ENCODE measurements at places on chromosomes 11 and 22.

DNA sequence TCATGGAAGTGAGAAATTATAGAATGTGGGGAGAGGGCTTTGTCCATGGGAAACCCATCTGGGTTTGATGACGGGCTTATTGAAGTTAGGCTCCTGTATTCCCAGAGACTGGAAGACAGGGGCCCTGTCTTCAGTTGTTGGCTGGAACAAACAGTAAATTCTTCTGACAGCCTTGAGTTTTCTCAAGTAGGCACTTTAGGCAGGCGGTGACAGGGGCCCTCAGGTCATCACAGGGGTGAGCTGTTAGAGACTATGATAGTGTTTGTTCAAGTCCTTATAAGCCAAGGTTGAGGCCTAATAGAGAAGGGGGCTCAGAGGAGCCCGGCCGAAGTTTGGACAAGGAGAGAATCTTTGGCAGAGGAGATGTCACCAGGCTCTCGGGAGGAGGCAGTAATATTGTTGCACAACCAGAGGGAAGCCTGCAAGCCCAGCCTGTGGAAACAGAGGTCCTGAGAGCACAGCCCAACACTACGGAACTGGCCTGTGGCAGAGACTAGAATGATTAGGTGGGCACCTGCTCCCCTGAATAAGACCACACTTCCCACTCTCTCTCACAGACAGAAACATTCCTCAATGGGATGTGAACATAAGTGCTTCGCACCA lies 20.2 kb upstream of the IL17RA start:
- DNase-seq: no peak

DNA sequence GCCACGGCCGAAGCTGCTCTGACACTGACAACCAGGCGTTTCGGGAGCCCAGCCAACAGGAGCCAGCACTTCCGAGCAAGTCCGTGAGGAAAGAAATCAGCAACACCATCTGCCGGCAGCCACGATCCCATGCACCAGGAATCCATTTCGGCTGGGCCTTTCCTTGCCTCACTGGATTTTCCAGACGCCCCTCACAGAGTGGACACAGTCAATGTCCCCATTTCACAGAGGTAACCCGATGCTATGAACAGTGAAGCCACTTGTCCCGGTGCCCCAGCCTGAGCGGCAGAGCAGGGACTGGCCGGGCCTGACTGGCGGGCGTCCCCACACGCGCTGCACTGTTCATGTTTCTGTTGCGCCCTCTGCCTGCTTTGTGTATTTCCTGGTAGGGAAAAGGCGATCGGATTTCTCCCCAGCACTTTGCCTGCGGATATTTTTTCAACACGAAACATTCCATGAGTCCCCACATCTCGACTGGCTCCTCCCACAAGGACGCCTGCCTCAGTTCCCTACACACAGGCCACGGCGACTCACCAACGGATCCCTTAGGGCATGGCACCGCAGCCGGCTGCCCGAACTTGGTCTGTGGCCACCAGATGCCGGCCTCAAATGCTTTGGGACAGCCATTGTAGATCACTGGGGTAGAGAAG lies 55.3 kb downstream of the TRMU start:
- no peak for DNase-seq

GRCh38 chr11:71339396-71339881 lies 87.1 kb upstream of the SHANK2 start:
- no peak for DNase-seq

- no peak for DNase-seq
These were observed 17.2 kb downstream of the DLAT start for GRCh38 chr11:112042161-112042960.

DNA sequence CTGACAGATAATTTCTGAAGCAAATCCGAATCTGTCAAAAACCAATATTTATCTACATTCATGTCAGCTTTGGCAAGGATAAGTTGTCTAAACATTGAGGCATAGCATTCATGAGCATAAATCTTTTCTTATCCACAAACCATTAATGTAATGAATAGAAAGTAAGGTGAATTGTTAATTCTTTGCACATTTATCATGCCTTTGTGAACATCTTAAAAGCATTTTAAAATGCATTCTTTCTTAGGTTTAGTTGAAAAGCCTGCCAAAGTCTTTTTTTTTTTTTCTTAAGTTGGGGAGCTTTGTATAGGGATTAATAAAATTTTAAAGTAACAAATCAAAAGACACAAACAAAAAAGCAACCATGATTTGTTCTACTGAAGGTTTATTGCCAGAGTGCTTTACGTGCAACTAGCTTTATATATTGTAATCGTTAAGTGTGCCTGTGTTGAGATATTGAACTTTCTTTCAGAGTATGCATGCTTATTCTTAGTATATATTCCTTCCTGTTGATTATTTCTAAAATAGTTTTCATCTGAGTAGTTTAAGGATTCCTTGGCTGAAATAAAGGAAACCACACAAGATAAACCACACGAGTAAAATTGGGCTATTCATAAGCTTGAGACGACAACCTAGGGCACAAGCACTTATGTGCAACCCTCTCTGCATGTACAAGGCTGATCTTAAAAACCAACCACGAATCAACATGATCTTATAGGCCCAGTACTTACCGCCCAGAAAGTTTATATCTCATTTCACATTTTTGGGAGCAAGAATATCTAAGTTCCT lies 1110.9 kb upstream of the CNTN5 start:
- no peak for DNase-seq

DNA sequence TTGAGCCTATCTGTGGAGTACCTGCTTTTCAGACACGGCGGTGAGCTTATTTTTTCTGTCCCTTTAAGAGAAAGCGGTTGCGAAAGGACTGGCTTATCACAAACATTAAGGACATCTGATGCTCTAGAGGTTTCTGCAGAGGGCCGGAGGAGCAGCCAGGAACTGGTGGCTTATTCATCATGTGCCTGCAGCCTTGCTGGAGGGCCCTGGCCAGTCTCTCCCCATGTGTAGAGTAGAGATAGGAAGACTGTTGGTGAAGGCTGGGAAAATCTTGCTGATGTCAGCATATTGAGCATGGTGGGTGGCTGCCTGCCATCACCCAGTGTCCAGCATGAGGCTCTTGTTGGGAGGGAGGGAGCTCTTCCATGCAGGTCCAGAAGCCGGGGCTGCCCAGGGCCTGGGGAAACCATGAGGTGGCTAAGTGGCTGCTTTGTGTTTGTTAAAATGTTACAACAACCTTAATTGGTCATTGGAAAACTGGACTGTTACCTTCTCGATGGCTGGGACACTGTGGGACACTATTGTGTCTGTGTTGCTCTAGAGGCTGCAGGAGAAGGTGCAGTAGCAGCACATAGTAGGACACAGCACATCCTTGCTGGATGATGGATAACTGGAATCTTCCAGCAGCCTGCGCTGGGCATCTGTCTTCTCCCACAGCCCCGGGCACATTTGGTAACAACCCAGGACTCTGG lies 54.3 kb downstream of the TSPAN18 start:
- DNase-seq: peak; percentile 88

DNA sequence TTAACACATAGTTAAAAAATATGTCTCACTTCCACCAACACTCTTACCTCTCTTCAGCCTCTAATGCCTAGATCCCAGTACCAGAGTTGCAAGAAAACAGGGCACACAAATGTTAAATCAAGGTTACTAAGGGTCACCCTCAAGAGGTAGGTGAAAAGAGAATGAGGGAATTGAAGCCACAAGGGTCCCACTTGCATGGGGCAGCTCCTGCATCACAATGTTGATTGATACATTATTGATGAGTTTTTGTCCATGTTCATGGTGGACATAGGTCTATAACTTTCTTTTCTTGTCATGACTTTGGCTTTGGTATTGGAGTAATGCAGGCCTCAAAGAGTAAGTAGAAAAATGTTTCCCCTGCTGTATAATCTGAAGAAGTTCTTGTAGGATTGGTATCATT lies 46.0 kb upstream of the IGLL5 start:
- DNase-seq: no peak

- no peak for DNase-seq
These were observed 346.2 kb downstream of the TENM4 start for GRCh38 chr11:79094616-79095015.

- no peak for DNase-seq
These were observed 552.9 kb downstream of the NTM start for GRCh38 chr11:131923309-131923708.

DNA sequence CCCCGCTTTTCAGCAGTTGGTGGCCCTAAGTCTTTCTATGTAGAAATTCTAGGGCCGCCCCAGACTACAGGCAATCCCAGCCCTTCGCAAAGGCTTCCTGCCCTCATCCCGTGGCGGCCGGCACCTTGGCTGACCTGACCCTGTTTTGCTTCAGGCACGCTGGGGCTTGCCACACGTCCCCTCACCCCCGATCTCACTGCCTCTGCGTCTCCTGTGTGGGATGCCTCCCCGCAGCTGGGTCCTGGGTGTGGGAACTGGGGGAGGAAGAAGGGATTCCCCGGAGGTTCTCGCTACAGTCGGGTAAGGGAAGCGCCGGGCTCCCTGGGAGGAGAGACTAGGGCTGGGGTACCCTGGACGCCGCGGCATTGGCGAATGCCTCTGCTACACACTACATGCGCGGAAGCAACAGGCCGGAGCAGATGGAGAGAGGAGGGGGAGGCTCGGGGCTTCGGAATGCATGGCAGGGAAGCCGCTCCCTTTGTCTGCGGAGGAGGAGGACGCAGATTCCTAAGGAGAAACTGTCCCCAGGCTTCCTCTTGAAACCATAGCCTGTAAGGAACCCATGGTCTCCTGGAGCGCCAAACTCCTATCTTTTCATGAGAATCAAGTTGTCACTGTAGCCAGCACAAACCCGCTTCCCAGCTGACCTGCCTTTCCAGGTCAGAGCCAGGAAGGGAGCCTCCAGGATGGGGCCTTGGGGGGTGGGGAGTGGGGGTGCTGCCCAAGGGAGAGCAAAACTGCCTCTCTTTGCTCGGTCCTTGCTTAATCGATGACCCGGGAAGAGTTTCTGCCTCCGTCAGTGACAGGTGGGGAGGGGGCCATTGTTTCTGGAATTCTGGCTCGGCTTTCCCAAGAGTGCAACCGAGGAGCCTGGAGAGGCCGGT lies 1.4 kb downstream of the DTX4 start:
- no peak for DNase-seq

DNA sequence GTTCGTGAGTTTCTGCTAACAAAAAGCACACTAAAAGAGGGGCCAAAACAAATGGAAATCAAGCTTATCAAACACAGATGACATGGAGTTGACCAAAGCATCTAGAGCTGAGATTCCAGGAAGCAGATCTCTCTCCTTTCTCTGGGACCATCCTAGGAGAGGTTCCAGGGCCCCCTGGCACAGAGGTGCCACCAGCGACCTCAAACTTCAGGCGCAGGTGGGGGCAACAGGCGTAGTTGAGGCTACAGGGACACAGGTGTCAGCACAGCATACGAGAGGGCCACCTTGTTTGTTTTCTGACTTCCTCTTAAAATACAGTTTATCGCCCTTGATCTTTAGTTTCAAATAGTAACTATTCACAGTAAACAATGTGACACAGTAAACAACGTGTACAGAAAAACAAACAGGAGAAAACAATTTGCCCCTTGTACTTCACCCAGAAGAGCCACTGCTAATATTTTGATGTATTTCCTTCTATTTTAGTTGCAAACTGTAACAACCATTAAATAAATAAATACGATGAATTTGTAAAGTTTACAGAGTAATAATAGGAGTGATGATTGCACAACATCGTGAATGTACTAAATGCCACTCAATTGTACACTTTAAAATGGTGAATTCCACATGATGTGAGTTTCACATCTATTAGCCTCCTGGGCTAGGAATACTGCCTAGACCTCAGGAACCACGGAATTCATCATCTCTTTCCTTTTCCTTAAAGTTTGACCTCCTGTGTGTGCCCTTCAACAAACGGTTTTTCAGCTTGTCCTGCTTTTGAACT lies 52.2 kb downstream of the IGLL5 start:
- DNase-seq: no peak

DNA sequence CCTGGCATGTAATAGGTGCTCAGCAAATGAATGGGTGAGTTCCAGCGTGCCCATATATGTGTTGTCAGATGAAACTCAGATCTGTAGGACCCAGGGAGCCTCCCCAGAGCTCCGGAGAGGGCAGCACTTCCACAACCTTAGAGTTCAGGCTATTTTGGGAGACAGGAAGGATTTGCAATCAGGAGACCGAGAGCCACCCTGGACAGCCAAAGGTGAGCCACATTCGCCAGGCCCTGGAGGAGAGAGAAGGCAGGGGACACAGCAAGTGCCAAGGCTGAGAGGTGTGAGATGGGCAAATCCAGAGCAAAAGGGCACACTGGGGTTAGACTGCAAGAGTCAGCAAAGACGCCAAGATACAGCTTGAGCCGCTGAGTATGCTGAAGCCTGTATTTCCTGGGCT lies 66.4 kb downstream of the CD82 start:
- DNase-seq: no peak

- no peak for DNase-seq
These were observed 112.5 kb upstream of the CD82 start for GRCh38 chr11:44452827-44453572.

GRCh38 chr11:109956124-109956793 lies 136.9 kb upstream of the ZC3H12C start:
- no peak for DNase-seq

DNA sequence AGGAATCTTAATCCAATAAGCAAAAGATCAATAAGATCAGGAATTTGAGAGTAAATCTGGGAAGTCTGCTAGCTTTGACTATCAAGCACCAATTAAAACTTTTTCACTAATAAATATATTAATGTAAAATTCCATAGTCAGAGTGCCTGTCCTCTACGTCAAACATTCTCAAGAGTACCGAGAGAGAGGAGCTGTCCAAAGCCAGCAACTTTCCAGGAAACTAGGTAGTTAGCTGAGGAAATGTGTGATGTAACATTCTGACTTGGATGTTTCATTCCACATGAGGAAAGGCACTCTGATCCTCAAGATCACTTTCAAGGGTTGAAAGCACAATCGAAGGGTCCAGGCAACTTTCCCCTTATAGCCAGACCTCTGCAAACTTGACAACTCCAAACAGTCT lies 113.2 kb downstream of the STK33 start:
- DNase-seq: no peak

GRCh38 chr11:64655941-64656601 lies 65.1 kb downstream of the SLC22A12 start:
- no peak for DNase-seq

- no peak for DNase-seq
These were observed 480 bp upstream of the SMARCB1 start for GRCh38 chr22:23786261-23786710.

- no peak for DNase-seq
These were observed 6.0 kb upstream of the SYT7 start for GRCh38 chr11:61586792-61587430.

DNA sequence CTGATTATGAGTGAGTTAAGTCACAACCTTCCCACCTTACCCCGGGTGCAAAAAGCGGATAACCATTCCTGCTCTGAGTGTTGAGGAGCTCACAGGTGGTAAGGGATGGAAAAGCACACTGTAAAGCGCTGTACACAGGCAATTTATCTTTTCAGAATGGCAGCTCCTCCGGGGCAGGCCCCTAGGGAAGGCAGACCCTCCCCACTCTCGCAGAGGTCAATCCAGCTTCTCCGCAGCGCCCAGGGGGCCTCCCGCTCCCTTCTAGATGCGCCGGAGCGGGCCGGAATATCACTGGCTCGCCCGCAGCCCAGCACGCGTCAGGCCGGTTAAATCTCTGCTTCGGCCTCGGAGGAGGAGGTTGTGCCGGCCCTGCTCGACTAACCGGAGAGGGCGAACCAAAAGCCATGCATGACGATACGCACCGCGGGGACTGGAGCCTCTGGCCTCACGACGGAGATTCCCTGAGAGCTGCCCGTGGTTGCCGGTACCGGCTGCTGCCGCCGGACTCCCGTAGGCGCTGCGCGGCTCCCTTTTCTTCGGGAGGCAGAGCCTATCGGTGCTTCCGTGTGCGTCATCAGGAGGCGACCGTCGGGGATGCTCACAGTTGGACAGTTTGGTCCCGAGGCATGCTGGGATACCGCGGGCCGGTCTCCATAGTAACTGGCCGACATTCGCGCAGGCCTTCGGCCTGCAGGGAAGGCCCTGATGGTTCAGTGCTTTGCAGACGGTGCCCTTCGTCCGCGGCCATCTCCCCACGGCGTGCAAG lies at the start of gene BRMS1:
TSS of gene BRMS1 (minus strand) at position 555 of the 766 bp plus-strand sequence. CDS start 2,870 bp downstream, outside the sequence.
- peak; percentile 91 for DNase-seq

All from CMK (cell line).